Stimulated activated CD8-positive, alpha-beta memory T cell treated with anti-CD3 and anti-CD28 coated beads, Interleukin-15, amount 100 ng/mL, for 24 hours (primary cell): ENCODE measurements at places on chromosomes 11 and 22.

- no peak for DNase-seq
Measured at GRCh38 chr22:47564651-47565434, 802.4 kb downstream of the TBC1D22A start.

DNA sequence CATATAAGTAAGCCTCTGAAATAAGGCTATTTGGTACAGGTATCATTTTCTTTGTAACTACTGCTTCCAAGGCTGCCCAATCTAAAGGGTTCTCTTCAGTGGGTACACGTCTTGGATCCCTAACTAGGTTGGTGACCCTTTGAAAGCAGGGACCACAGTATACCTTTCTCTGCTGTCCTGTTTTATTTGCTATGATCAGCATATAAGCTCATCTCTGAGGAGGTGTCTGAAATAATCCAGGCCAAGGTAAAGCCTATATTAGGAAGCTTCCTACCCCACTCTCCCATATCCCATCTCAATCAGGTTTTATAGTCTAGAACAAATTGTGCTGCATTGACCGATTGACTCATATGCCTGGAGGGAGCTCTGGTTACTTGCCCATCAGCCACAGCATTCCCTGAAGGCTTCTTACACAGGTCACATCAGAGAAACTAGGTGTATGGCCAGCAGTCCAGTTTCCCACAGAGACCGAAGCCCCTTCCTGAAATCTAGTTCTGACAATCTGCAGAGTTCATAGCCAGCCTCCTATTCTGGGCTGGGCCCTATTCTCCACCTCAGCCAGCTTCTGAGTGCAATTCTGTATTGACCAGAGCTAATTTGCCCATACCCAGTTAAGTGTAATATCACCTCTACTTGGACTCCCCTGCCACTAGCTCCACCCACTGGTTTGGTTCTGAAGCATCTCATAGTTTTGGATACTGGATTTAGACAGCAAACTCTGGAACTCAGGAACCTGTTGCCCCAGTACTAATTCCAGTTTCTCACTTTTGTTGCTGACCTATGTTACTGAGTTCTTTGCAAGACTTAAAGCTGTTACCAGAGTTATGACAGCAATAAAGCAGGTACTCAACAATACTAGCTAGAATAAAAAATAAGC is 62.1 kb upstream of the ARHGAP20 start:
- no peak for DNase-seq

DNA sequence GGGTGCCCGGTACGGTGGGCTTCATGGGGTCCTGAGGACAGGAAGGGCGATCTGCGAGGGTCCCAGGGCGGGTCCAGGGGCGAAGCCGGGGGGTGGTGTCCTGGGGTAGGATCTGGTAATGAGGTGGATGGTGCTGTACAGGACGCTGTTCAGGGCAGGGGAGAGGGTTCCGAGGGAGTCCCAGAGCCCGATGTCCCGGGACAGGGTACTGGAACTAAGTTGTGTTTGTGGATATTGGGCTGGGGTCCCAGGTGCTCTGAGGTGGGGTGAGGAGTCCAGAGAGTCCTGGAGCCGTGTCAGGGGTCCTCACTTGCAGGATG is 426 bp downstream of the LZTR1 start:
- DNase-seq: no peak

DNA sequence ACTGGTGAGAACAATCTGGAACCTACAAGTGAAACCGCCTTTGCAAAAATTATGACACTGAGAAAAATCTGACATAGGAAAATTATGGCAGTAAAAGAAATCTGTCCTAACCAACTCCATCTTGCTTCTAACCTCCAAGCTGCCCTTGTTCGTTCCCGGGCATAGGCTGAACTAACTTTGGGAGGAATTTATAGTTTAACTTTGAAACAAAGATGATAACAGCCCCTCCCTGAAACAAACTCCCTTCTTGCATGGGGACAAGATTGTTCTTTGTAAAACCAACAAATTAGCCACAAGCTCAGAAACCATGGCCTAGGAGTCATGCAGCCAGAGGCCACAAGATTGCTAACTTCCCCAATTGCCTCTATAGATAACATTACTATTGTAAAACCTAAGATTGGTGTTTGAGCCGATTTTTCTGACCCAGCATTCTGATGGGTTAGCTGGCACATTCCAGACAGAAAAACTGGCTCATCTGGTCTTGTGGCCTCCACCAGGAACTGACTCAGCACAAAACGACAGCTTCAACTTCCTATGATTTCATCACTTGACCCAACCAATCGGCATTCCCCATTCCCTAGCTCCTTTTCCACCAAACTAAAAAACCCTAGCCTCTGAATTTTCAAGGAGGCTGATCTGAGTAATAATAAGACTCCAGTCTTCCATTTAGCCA is 3.6 kb upstream of the CCDC81 start:
- DNase-seq: no peak

GRCh38 chr22:44573451-44573850 is 75.4 kb upstream of the RTL6 start:
- DNase-seq: no peak

GRCh38 chr11:27995083-27995482 is 112.9 kb downstream of the KIF18A start:
- DNase-seq: no peak

DNA sequence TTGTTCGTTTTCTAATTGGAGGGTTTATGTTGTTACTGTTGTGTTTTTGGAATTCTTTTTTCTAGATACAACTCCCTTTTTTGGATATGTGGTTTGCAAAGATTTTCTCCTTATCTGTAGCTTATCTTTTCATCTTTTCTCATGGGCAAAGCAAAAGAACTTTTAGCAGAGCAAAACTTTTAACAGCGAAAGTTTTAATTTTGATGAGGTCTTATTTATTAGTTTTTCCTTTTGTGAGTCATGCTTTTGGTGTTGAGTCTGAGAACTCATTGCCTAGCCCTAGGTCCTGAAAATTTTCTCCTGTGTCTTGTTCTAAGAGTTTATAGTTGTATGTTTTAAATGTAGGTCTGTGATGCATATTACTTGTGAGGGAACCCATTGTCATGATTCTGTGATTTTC is 99.4 kb downstream of the TEAD1 start:
- no peak for DNase-seq

- no peak for DNase-seq
Measured at GRCh38 chr11:87374038-87374807, 336.5 kb downstream of the TMEM135 start.

DNA sequence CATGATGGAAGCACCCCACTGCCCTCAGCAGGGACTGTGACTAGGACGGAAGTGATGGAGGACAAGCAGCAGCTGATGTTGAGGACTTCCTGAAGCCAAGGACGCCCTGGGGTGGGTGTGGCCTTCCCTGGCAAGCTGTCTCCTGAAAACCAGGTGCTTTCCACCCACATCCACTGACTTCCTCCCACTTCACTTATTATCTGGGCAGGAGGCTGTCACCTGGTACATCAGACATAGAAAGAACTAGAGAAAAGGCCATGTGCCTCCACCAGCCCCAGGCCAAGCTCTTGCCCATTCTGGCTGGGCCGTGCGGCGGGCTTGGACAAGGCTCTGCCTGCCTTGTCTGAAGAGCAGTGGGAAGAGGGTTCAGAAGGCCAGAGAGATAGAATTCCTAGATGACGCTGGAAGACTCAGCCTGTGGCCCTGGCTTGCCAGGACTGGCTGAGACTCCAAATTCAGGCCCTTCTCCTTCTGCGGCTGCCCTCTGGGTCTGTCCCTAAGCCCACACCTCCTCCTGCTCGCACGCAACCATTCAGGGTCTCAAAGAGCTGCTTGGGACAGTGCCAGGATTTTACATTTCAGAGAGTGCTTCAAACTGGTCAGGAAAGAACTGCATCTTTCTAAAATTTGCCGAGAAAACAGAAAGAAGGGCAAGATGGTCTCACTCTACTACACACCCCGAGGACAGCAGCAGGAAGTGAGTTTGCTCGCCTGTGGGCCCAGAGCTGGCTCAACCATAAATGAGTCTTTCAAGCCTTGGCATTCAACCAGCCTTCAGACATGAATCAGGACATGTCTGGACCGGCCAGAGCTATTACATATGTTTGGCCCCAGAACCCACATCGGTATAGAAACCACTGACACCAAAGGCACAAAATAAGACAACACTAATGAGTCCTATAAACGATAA is 13.3 kb downstream of the ARHGAP1 start:
- no peak for DNase-seq
